Mesangial cell (primary cell): ENCODE measurements at places on chromosomes 11 and 22. TPM values are rescaled to one million over a fixed set of nuclear protein-coding genes. Genes with fewer than 3 reads are reported as not detected.

SHANK3 gene
- 2.3 and 4.9 TPM in 2 replicates for total RNA-seq

TBX10 gene
- total RNA-seq, result not detected in 2 replicates

MMP27 gene
- total RNA-seq, result not detected in 2 replicates

SSTR3 gene
- not detected in 2 replicates for total RNA-seq

OR10A2 gene
- not detected in 2 replicates for total RNA-seq

NTM gene
- 21.0 and 48.8 TPM in 2 replicates for total RNA-seq

SMC1B gene
- total RNA-seq, result not detected in 2 replicates

ANGPTL5 gene
- total RNA-seq, result not detected in 2 replicates

PRAME gene
- total RNA-seq, result 2.8 and 4.2 TPM in 2 replicates

OR6T1 gene
- not detected in 2 replicates for total RNA-seq

MMP3 gene
- 1.0 TPM in 1 of 2 replicates, not detected in the other for total RNA-seq

SAA1 gene
- total RNA-seq, result 0.51 TPM in 1 of 2 replicates, not detected in the other

C11orf42 gene
- total RNA-seq, result not detected in 2 replicates

POU2F3 gene
- total RNA-seq, result not detected in 2 replicates

INS gene
- not detected in 2 replicates for total RNA-seq
